Activated T-cell treated with anti-CD3 and anti-CD28 coated beads, Interleukin-2, amount 50 U/mL, for 48 hours (primary cell): ENCODE measurements at places on chromosomes 5 and 9.

DNA sequence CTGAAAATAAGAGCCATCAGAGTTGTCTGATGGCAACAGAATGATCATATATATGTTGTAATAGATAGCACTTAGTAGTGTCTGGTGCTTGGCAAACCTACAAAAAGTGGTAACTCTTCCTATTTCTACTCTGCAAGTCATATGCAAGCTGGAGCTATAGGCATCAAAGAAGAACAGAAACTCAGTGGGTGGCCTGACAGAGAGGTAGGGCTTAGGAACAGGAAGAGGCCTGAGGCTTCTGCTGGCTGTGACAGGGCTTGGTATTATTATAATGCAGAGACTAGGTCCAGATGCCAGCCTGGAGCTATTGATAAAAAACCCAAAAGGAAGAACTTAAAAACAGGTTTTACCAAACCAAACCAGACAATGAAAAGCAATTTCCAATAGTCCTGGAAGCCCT lies 4.4 kb upstream of the DIAPH1 start:
- DNase-seq = no peak

DNA sequence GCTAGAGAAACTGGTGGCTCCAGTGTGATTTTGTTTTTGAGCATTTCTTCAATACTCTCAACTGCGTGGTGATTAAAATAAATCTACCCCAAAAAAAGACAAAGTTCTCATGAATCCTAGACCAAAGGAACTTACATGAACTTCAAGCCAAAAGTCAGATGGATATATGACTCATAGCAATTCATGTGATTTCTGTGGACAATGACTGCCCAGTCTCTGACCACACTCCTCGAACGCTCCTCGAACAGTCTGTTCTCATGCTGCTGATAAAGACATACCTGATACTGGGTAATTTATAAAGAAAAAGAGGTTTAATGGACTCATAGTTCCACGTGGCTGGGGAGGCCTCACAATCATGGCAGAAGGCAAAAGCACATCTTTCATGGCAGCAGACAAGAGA lies 46.4 kb upstream of the CEP78 start:
- DNase-seq = no peak

DNA sequence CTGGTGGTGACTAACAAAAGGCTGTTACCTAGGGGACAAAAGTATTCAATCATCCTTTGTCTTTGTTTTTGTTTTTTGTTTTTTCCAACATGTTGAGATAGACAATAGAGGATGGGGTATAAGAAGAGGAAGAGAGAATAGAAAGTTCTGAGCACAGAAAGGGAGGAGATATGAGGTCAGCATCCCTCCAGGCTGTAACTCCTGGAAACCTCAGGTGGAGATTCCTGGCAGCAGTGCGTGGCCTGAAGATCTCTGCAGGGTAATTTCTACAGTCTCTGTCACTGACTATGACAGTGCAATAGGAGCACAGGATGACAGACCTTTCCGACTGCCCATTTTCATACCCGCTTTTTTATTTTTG lies 112.1 kb downstream of the ADRB2 start:
- DNase-seq = no peak

GRCh38 chr9:70130266-70130665 lies 86.6 kb downstream of the MAMDC2 start:
- DNase-seq = no peak

- no peak for DNase-seq
Observed at GRCh38 chr5:2242539-2242938, 359.8 kb upstream of the IRX4 start.

GRCh38 chr5:1706021-1706420 lies 93.6 kb downstream of the MRPL36 start:
- DNase-seq = no peak

GRCh38 chr9:137650779-137651178 lies 32.0 kb downstream of the EHMT1 start:
- no peak for DNase-seq

DNA sequence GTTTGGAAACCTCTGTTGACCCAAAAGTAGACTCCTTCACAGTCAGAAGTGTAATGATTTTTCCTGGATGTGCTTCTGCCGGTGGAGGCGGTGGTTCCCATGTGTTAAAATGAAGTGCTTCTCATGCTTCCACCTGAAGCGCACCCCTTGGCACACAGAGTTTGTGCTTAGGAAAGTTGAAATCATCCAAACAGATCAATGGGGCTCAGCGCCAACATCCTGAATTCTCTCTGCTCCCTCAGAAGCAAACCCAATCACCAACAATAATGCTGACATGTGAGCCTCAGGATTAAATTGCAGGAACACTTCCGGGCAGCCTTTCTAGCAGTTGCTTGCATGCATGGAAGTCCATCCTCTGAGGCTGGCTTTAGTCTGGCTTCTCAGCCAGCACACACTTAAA lies 71.0 kb downstream of the MED10 start:
- DNase-seq = no peak

- no peak for DNase-seq
Observed at GRCh38 chr9:9920425-9921060, 692.3 kb downstream of the PTPRD start.

GRCh38 chr5:40360685-40361084 lies 319.0 kb upstream of the PTGER4 start:
- no peak for DNase-seq

DNA sequence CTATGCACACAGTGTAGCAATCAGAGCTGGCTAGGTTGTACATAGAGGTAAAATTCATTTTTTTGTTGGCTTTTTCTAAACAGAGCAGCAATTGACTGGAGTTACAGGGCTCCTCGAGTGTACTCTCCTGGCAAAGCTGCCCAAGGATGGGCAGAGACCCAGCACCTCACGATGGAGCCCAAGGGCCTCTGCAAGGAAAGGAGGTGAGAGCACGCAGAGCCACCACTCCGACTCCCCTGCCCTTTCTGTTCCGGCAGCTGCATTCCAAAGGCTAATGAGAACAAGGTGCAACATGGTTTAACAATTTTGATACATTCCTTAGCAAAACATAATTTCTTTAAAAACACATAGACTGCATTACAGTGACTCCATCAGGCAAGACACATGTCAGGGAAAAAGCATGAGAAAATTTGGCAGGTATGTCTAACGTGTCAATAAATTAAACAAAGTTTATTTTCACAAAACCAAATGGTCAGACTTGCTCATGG lies 47.5 kb downstream of the SAXO1 start:
- no peak for DNase-seq

GRCh38 chr9:2418619-2419018 lies 203.0 kb upstream of the VLDLR start:
- no peak for DNase-seq

- no peak for DNase-seq
Observed at GRCh38 chr5:88724201-88724600, 158.8 kb downstream of the MEF2C start.

GRCh38 chr5:120779674-120780073 lies 315.6 kb downstream of the PRR16 start:
- DNase-seq = no peak

GRCh38 chr5:143564417-143564816 lies 160.9 kb upstream of the NR3C1 start:
- DNase-seq = no peak

DNA sequence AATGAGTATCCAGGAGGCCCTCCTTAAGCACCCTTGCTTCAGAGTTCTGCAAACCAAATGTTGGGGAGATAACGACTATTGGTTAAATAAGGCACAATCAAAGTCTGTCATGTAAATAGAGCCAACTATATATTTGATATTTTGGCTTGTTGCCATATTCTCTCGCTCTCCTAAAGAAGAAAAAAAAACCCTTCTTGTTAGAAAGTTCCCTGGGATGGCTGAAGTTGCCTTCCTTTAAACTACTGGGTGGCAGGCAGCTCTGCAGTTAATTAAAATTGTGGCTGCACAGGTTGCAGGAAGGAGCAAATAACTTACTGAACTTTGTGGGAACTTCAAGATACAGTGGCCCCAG lies 227.0 kb upstream of the ANKRD55 start:
- DNase-seq = no peak

DNA sequence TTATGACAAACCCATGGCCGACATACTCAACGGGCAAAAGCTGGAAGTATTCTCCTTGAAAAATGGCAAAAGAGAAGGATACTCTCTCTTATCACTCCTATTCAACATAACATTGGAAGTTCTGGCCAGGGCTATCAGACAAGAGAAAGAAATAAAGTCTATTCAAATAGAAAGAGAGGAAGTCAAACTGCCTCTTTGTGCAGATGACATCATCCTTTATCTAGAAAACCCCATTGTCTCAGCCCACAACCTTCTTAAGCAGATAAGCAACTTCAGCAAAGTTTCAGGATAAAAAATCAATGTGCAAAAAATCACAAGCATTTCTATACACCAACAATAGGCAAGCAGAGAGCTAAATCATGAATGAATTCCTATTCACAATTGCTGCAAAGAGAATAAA lies 1799.9 kb upstream of the ACO1 start:
- no peak for DNase-seq

- DNase-seq = no peak
Observed at GRCh38 chr9:120937127-120937526, 10.5 kb upstream of the TRAF1 start.
